GM23338 (cell line): ENCODE measurements at places on chromosomes 7 and 10. TPM values are rescaled to one million over a fixed set of nuclear protein-coding genes. Genes with fewer than 3 reads are reported as not detected.

GRCh38 chr7:28937619-28938018 is 20.5 kb downstream of the TRIL start:
- DNase-seq: no peak

DNA sequence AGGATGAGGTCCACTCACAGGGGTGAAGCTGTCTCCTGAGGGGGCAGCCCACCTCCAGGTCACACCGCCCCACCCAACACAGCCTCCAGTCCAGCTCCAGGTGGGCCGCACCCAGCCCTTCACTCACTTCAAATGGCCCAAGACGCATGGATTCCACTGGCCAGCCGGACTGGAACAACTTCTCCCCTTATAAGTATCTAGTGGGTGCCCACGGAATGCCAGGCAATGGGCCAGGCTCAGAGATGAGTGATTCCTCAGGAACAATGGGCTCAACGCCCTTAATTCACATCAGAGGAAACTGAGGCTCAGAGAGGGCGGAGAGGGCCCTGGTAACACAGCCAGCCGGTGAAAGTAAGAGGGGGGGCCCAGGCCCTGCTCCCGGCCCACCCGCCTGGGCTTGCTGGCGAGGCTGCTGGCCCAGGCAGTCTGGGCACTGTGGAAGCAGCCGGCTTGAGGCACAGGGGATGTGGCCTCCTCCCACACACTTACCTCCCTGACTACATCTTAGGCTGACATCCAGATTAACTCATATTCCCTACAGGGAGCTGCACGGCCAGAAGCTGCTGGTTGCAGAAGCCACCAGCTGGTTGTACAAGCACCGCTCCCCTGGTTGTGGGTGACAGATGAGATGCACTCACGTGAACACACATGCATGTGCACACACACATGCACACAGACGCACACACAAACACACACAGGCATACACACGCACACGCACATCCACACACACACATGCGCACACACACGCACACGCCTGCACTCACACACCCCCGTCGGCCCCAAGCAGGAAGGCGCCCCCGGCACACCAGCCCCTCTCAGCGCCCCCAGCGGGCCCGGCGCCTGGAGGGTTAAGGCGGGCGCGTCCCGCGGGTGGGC is 1.0 kb upstream of the FAM20C start:
- no peak for DNase-seq

DNA sequence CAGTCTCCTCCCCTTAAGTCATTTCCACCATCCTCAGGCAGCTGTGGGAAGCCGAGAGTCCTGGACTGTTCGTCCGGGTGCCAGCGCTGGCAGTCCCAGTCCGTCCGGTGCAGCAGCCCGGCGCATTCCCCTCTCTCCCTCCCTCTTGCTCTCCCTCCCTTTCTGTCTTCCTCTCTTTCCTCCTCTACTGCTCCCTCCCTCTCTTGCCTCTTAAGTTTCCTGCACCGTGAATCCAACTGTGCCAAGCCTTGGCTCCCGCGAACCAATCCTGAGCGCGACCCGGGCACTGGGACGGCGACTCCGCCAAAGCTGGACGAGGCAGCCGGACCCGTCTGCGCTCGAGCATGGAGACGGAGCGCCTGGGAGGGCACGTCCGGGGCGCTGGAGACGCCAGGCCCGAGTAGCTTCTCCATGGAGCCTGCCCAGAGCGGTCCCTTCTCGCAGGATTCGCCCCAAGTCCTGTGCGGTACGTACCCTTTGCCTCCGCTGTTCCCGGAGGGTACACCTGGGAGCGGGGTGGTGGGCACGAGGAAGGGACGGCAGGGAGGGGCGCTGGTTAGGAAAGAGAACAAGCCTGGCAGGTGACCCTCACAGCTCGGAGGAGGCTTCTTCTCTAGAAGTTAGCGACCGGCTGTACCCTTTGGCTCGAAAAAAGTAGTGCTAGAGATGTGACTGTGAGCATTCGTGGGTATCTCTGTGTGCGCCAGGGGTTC is 1.0 kb downstream of the NXPH1 start:
- DNase-seq: peak; percentile 80

GRCh38 chr7:129271500-129272355 is 46.9 kb downstream of the AHCYL2 start:
- DNase-seq: peak; percentile 90

CUL2 gene
- polyA plus RNA-seq: 10.1 and 17.2 TPM in 2 replicates

- no peak for DNase-seq
Measured at GRCh38 chr7:9955138-9955537, 1018.5 kb upstream of the PHF14 start.

DNA sequence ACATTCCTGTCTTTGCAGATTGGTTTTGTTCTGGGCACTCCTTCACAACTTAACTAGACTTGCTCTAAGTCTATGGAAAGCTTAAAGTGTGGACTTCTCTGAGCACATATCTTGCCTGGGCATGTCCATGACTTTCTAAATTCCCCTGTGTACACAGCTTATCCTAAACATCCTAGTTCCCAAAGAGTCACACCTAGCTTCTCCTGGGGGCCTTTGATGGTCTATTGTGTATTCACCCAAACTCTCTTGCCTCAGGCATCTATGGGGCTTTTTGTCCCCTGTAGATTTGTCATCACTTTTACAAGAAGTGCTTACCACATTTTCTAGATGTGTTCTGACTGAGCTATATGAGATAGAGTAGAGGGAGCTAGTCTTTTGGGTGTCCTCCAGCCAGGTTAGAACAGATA is 12.2 kb upstream of the ZNF488 start:
- no peak for DNase-seq

GRCh38 chr7:48634116-48634632 is 290.2 kb upstream of the CDC14C start:
- DNase-seq: no peak

DNA sequence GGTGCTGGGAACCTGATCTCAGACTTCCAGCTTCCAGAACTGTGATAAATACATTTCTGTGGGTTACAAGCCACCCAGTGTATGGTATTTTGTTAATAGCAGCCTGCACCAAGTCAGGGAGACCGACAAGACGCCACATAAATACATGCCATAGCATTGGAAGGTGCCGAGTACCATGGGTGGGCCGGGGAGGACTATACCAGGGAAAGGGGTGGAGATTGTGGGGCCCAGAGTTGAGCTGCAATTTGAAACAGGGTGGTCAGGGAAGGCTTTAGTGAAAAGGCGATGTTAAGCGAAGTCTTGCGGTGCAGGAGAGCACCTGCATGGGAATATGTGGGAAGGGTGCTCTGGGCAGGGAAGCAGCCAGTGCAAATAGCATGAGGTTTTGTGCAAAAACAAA is 88.9 kb upstream of the LRRC4 start:
- DNase-seq: no peak

DNA sequence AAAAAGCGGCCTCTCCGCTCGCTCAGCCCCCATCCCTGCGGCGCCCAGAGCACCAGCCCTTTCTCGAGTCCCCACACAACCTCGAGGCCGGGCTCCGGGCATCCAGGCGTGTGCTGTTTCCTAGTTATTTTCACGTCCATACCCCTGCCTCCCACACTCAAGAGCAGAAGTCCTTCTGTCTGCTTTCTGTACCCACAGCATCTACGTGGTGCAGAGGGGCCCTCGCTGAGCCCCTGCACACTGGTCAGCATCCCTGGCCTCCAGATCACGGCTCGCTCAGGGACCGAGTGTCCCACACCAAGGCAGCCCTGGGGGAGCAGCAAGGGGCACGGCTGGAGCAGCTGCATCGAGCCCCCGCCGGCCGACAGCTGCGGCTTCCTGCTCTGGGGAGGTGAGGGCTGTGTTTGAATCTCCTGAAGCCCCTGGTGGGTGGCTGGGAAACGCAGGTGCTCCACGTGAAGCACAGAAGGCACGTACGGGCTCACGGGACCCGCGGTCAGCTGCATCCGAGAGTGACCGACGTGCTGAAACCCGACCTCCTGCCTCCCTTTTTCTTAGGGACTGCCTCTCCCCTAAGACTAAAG is 333.1 kb downstream of the DNAJB6 start:
- no peak for DNase-seq

- no peak for DNase-seq
Measured at GRCh38 chr7:92987095-92987494, 130.7 kb downstream of the SAMD9 start.

DNA sequence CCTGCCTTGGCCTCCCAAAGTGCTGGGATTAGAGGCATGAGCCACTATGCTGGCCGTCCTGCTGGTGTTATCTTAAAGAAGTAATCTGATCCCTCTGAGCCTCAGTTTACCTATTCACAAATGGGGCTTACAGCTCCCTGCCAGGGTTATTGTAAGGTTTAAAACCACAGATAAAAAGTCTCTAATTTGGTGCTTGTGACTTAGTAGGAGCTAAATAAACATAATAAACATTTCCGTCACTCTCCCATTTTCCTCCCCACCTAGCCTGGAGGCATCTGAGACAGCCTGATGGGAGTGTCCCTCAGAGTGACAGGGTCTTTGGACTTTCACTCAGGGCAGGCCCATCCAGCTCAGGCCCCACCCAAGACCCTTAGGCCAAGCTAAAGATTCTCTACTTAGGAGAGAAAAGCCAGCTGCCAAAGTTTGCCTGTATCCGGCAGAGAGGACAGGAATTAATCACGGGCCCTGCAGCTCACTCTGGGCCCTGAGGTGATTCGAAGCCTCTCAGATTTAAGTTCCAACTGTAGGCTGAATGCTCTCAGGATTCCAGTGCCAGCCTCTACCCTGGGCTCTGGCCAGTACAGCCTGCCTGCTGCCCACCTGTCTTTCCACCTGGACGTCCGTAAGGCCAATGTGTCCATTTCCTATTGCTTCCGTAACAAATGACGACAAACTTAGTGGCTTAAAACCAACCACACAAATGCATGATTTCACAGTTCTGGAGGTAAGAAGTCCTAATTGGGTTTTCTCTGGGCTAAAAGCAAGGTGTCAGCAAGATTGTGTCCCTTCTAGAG is 21.8 kb upstream of the DUSP5 start:
- DNase-seq: no peak

DNA sequence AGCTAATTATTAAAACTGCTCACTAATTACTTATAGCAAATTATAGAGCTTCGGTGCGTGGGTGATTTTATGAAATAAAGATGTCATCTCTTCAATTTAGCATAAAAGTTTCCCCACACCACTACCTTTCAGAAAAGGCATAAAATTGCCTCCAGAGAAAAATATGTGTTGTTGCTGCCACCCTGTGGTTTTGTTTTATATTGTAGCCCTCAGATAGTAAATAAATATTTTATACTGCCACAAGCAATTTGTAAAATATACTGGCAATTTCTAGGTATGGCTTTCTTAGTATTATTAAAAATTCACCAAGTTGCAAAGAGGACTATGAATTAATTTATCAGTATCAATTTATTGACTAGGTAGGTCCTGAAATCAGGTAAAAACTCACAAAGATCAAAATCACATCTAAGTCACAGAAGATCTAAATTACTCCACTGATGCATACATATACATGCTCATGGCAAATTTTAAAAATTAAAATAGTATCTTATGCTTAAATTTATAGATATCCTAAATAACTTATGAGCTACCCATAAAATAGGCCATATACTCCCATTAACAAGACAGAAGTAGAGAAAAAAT is 26.5 kb downstream of the ASNS start:
- peak; percentile 55 for DNase-seq

NPY4R2 gene
- polyA plus RNA-seq: not detected in 2 replicates

DNA sequence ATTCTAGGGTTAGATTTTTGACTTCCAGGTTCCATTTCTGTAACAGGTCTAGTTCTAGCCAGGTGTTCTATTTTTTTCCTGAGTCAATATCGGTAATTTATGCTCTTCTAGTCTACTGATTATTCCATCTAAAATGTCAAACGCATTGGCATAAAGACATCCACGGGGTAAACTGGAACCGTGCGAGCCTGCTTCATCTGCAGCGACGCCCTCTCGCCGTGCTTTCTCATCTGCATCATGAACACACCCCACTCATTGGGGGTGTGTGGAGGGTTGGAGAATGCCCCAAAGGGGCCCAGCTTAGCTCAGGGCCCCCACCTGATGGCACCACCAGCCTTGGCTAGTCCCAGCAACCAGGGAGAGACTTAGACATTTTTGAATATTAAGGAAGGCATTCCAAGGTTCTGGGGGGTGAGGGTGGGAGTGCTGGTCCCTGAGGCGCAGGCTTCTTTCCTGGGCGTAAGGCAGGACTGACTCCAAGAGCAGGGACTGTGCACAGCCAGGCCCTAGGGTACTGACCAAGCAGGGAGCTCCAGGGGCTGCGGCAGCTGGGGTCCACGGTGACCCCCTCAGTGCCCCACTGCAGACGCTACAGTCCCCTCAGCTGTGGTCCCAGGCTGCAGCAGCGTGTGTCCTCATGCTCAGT is 12.9 kb upstream of the CRYGN start:
- DNase-seq: no peak

DNA sequence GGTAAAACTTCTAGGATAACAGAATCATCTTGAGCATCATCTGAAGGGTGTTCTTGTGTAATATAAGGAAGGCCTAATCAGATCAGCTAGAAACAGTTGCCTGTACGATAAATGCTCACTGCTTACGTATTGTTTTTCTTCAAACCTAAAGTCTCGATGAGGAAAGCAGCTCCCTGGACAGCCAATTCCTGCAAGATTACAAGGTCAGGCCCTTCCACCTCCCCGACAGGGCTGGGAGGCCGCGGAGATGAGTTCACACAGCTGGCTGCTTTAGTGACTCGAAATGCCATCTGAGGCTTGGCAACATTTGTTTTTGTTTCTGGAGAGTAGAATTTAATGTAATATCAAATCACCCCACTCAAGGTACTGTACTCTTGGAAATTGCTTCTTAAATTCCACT is 95.1 kb upstream of the PFKP start:
- DNase-seq: no peak

DNA sequence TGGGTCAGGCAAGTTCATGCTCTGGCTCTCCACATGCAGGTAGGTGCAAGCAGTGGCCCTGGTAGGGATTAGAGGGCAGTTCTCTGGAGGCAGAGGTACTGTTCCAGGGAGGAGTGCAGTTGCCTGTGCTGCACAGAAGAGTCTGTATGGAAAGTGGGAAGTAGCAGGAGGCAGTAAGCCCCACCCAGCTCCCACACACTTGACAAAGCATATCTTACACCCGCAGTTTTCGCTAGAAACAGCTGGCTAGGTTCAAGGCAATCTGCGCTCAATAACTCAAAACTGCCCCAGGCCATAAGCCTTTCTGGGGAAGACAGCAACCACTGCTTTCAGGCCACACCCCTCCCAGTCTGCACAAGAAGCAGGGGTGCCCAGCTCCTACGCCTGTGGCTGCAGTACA is 33.1 kb upstream of the ARMC3 start:
- DNase-seq: no peak

- DNase-seq: no peak
Measured at GRCh38 chr10:86636311-86636710, 18.0 kb upstream of the OPN4 start.
